ENCODE measurements at places on chromosomes 1 and 21. TPM values are rescaled to one million over a fixed set of nuclear protein-coding genes. Genes with fewer than 3 reads are reported as not detected.

KCNA3 gene
- total RNA-seq, result not detected

CADM3 gene
- 10.1 TPM for total RNA-seq

ACAP3 gene
- total RNA-seq, result 10.6 TPM

GJB5 gene
- total RNA-seq, result not detected

CTSK gene
- total RNA-seq, result 0.10 TPM

TPTE gene
- 3.7 TPM for total RNA-seq

WNT9A gene
- total RNA-seq, result 0.37 TPM

RUNX3 gene
- 2.9 TPM for total RNA-seq

GRCh38 chr1:87061742-87062156 is 147.3 kb downstream of the HS2ST1 start:
- DNase-seq, result no peak

GRCh38 chr1:42209526-42210251 is 45.1 kb upstream of the GUCA2A start:
- DNase-seq, result no peak

DNA sequence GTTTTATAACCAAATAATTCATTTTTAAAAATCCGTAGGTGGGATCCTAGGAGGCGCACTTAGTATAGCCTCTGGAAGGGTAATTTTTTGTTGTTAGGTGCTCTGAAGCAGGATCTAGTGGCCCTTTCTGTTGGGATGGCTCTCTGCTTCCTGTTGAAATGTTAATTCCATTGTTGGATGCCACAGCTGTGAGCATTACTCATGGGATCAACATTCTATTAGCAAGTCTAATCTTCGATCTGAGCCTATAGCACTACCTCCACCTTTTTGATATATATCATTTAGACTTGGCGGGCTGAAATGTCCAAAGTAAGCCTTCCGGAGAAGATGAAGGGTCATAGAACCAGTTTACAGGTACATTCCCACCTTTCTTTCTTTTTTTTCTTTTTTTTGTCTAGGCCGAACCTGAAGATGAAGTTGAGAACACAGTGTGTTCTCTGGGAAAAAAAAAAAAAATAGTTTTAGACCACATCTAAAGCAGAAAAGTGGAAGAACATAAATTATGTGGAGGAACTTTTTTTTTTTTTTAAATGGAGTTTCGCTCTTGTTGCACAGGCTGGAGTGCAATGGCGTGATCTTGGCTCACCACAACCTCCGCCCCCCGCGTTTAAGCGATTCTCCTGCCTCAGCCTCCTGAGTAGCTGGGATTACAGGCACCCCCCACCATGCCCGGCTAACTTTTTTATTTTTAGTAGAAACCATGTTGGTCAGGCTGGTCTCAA is 1.4 kb downstream of the CXADR start:
- DNase-seq, result no peak

GRCh38 chr1:153567621-153568366 is 2.1 kb upstream of the S100A2 start:
- peak; percentile 41 for DNase-seq

GRCh38 chr21:27695246-27695645 is 728.4 kb upstream of the ADAMTS5 start:
- DNase-seq, result no peak

- no peak for DNase-seq
These were observed 51.0 kb upstream of the ACTL8 start for GRCh38 chr1:17704176-17704575.

GRCh38 chr1:171863531-171863930 is 22.2 kb downstream of the DNM3 start:
- DNase-seq, result no peak

DNA sequence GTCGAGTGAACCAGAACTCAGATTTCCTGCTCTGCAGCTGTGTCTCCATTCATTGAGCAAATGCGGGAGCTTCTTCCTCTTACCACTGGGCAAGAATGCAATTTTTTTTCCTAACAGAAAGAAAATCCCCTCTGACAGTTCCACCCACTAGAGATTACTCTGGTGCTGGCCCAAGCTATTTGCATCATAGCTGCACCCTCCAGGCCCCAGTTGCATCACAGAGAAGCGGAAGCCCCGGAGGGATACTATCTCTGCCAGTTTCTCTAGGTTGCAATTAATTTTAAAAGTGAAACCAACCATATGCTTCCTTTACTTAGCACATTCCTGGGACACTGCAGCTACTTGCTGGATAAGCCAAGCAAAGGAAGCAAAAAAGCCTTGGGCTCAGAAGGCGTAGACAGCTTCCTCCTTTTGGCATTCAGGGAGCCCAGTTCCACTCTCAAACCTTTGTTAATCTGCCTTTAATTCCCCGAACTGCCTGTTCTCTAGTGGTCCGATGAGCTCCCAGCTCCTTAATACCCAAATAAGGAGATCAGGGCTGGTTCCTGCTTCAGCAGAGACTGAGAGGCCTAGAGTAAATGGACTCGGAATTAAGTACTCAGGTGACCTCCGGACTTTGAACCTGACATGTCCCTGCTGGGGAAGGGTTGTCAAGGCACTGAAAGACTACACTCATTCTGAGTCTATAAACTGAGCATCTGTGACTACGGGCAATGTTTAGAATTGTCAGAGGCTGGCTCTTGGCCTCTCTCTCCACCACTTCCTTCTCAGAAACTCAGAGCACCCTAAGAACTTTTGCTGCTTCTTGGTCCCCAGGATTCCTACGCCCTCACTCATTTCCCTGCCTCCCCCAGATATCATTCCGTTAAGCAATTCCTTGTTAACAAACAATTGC is 72.5 kb upstream of the TNFSF18 start:
- DNase-seq, result peak; percentile 81

DNA sequence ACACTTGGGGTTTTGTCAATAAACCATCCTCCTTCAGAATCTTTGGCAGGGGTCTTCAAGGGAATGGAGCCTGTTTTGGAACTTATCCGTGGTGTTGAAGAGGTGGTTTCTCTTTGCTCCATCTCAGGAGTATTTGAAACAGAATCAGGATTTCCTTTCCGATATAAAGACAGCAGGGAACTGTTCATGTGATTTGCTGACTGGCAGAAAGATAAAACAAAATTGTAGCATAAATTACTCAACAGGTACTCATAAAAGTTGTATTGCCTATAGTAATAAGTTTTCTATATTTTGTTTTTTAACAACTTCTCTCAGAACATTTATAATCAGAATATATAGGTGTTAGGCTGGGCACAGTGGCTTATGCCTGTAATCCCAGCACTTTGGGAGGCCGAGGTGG is 21.9 kb downstream of the NVL start:
- no peak for DNase-seq

GRCh38 chr1:159594625-159595405 is 7.2 kb downstream of the APCS start:
- no peak for DNase-seq

- DNase-seq, result no peak
These were observed 18.6 kb downstream of the MKNK1 start for GRCh38 chr1:46585312-46585938.

DNA sequence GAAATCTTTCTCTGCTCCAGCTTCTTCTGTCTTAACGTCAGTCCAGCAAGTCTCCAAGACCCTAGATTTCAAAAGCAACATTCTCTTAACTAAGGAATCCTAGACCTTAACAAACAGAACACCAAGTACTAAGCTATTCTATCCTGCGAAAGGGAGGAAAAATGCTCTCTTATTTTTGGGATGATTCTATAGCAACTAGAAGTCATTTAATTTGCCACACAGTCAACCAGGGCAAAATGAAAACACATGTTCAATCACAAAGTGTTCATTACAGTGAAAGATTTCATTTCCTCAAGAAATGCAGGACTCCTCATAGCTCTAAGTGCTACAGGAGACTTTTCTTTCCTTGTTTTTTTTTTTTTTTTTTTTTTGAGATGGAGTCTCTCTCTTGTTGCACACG is 36.2 kb upstream of the DOCK7 start:
- no peak for DNase-seq
